ENCODE measurements at places on chromosomes 3 and 15.
A peak's percentile ranks its signal among the peaks of the same experiment; 100 is the strongest.

GRCh38 chr3:143001034-143001368 is 369 bp upstream of the U2SURP start:
- no peak for DNase-seq

GRCh38 chr3:168647582-168647981 is 551.9 kb upstream of the GOLIM4 start:
- DNase-seq: no peak

DNA sequence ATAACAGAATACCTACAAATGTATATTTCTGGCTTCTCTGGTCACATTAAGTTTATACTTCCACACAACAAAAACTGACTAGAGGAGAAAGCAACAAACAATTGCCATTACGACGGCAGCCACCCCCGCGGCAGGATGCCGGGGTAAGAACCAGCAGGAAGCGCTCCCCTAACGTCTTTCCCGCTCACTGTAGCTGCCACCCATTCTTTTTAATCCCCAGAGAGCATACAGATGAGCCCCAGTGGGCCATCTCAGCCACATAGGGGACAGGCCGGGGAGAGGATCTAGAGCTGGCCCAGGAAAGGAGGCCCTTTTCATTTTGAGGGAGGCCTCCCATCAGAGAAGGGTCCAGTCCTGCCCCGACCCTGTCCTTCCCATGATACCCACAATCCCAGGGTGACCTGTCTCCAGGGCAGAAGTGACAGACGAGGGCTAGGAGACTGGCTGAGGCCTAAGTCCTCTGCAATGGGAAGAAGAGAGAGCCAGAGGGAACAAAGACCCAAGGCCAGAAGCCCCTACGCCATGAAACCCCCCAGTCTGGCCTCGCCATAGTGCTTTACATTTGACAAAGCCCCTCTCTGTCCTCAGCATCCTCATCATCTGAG is 3.6 kb upstream of the CALML4 start:
- DNase-seq: no peak

DNA sequence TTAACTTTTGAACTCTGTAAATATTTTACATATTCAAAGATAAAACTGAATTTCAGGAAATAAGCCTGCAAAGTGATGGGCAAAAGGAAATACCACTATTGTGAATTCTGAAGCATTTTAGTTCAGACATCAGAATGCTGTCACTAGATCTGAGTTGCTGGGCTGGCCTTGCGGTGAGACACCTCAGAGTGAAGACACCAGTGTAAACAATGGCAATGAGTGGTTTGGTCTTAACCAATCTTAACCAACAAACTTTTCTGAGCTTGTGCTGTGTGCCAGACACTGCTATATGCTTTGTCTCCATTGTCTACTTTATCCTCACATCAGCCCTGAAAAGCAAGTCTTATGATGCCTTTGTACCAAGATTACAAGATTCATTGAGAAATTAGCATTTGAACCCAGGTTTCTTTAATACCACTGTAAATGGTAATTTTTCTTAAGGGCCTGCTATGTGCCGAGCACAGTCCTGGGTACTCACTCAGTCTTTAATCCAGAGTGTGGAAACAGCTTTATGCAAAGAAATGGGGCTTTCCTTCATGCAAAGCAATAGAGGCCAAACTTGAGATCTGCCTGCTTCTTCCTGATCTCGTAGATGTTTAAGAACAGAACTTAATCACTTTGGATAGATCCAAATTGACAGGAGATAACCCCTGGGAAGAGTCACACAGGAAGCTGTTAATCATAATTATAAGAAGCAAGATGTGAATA is 55.0 kb downstream of the TMEM39A start:
- DNase-seq: no peak

DNA sequence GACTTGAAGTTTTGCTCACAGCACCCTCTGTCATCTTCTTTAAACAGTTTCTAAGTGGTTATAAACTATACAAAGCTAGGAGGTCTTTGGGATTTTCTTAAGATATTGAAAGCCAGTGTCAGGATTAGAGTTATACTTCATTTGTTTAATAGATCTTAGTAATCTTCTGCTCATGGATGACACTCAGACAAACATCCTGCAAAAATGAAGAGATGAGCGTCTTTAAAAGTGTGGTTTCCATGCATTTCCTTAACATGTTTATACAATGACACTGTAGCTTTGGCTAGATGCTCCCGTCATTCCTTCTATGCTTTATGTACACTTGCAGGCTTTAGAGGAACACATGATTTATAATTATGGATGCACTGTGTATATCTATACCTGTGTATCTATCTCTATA is 182.2 kb downstream of the NAALADL2 start:
- no peak for DNase-seq

DNA sequence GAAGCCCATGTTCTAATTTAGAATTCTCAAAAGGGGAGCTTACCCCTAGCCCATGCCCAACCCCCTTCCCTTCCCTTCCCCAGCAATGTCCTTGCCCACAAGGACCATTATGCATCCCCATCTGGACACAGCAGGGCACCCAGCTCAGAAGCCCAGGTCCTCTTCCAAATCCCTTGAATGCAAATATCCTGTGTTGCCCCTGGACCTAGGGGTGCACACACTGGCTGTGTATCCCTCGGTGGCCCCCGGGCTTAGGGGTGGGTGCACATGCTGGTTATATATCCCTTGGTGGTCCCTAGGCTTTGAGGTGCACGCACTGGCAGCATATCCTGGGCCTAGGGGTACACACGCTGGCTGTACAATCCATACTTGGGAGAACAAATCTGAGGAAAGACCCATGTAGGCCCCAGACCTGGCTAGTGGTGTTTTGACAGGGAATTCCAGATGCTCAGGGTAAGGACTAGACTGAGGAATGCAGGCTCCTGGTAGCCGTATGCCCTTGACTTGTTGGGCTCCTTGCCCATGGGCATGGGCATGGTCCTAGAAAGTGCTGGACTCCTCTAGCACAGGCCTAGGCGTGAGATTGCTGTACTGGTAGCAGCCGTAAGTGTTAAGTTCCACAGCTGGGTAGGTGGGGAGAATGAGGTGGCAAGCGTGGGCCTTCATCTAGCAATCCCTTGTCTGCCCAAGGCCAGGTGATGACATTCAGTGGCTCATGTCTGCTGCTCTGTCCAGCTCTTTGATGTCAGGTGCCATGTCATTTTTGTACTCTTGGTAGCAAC is 222.4 kb downstream of the OPA1 start:
- DNase-seq: no peak

DNA sequence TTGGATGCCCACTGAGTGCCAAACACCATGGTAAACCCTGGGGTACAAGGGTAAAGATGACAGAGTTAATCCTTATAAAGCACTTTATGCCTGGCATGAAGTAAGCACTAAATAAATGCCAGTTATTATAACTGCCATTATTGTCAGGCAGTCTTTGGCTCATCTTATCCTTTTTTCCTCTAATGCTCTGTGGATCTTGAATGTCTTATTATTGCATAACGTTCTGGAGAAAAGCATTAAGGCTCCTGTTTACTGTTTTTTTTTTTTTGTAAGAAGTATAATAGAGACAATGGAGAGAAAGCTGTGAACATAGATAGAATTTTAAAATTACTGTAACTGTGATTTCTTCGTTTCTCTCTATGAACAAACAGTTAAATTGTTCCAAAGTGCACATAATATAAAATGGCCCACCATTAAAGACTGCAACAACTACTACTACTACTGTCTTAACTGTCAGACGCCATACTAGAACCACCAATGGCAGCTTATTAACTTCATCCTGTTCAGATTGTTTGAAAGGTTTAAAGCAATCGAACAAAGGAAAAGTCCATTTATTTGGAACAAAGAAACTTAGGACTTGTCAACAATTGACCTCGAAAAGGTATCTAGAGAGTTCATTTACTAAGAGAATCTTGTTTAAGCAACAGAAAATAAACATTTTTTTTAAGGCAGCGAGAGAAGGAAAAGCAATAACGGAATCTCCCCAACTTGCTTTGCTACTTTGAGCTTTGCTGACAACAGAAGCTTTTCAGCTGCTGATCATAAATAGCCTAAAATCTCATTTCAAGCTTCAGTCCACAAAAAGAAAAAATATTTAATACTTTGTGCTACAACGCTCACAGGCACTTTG is 520.7 kb downstream of the ROBO1 start:
- no peak for DNase-seq

DNA sequence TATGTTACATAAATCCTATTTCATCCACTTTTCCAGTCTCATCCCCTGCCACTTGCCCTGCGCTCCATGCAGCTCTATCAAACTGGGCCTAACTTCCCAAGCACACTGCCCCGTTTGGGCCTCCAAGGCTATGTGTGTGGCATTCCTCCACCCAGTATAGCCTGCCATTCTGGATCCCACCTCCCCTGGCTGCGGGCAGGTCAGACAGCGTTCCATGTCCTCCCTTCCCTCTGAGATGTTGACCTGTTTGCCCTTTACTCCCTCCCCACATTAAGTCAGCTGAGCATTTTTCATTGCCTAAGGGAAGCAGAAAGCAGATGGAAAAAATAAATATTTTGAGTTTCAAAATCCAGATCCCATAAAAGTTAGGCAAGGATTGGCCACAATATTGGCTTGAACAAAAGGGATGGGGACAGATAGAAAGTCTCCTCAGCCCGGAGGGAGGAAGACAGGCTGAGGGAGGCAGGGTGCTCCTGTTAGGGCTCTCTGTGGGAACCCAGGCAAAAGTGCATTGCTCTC is 73.3 kb downstream of the CYP19A1 start:
- no peak for DNase-seq

DNA sequence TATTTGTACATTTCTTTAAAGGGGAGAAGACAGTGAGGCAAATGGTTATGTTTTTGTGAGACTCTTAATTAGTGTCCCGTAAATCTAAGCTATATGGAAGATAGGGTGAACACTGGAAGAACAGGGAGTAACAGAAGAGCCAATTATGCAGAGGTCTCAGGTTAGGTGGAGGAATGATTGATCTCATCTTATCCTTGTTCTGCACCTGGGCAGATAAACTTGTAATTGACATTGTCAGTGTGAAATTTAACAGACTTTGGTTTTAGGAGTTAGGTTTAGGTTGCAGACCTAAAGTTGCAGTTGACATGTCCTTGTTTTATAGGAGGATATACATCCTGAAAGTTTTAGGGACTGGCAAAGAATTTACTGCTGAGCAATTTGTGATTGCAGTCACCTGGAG is 3.1 kb upstream of the TWF2 start:
- no peak for DNase-seq

DNA sequence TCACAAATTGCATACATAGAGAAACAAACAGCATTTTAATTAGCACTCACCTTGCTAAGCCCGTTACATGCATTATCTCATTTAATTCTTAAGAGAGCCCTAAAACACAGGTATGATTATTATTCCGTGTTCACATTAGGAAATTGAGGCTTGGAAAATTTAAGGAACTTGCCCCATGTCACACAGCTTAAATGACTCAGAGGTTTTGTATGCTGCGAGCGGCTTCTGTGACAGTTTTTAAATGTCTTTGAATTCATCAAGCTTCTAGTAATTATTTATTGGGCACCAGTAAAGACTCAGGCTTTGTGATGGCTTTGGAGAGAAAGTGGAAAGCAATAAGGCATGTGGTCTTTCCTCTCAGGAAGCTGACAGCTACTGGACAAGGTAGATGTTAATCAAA is 166.7 kb upstream of the THBS1 start:
- no peak for DNase-seq

DNA sequence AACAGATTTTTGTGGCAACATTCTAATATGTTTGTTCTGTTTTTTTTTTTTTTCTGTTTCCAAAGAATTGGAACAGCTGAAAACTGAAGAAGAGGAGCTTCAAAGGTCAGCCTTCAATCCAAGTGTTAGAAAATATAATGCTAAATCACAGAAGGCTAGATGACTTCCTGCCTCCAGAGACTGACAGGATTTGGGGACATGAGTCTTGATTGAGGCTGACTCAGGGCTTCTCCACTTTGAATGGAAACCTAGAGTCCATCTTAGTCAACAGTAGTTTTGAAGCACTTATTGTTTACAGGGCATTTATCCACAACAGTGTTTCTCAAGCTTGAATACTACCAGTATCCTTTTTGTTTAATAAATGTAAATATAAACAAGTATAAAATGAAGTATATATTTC is 44.5 kb upstream of the RAD51 start:
- no peak for DNase-seq

- DNase-seq: no peak
Observed at GRCh38 chr15:98394546-98394945, 253.8 kb upstream of the IGF1R start.

GRCh38 chr3:111594781-111595180 is 365 bp downstream of the ZBED2 start:
- peak; percentile 43 for DNase-seq

GRCh38 chr3:128674161-128674784 is 23.7 kb upstream of the RPN1 start:
- DNase-seq: no peak

GRCh38 chr15:25451501-25451900 is 12.7 kb upstream of the UBE3A start:
- no peak for DNase-seq

GRCh38 chr15:51105430-51106016 is 10.8 kb upstream of the TNFAIP8L3 start:
- no peak for DNase-seq

GRCh38 chr15:35351059-35351458 is 194.9 kb downstream of the DPH6 start:
- DNase-seq: no peak

- no peak for DNase-seq
Observed at GRCh38 chr15:100030586-100031229, 297.5 kb upstream of the LYSMD4 start.

DNA sequence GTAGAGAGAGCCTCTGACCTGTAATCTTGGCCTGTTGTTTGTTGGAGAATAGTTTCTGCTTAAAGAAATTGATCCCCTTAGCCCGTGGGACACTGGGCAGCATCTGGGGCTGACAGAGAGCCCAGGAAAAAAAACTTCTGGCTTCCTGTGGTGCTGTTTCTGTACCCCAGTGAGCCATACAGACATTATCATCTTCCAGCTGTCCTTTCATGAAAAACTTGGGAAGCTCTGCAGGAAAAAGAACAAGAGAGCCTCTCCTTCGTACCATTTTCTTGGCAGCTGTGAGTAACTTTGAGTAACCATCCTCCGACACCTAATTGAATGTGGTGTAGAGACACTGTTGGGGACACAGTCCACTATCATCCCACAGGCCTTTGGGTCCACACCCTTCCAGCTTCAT is 333.0 kb downstream of the SHQ1 start:
- DNase-seq: no peak

Data from activated CD4-positive, alpha-beta T cell treated with anti-CD3 and anti-CD28 coated beads, Interleukin-2, Interleukin-4, amounts not matched to agents 100 ng/mL and 50 ng/mL, durations not matched to agents 16 hours and 8 hours (primary cell).